ENCODE measurements at places on chromosomes 6 and 20. TPM values are rescaled to one million over a fixed set of nuclear protein-coding genes. Genes with fewer than 3 reads are reported as not detected.

- DNase-seq: no peak
These were observed 332.2 kb upstream of the RSPO3 start for GRCh38 chr6:126786262-126786661.

DNA sequence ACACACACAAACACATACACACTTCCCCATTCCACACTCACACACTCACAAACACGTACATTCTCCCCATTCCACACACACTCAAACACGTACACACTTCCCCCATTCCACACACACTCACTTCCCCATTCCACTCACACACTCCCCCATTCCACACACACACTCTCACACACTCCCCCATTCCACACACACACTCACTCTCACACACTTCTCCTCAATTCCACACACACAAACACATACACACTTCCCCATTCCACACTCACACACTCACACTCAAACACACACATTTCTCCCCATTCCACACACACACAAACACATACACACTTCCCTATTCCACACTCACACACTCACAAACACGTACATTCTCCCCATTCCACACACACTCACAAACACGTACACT is 8.7 kb upstream of the OSBPL2 start:
- DNase-seq: no peak

- DNase-seq: no peak
These were observed 22.6 kb upstream of the HLA-A start for GRCh38 chr6:29919506-29920445.

DNA sequence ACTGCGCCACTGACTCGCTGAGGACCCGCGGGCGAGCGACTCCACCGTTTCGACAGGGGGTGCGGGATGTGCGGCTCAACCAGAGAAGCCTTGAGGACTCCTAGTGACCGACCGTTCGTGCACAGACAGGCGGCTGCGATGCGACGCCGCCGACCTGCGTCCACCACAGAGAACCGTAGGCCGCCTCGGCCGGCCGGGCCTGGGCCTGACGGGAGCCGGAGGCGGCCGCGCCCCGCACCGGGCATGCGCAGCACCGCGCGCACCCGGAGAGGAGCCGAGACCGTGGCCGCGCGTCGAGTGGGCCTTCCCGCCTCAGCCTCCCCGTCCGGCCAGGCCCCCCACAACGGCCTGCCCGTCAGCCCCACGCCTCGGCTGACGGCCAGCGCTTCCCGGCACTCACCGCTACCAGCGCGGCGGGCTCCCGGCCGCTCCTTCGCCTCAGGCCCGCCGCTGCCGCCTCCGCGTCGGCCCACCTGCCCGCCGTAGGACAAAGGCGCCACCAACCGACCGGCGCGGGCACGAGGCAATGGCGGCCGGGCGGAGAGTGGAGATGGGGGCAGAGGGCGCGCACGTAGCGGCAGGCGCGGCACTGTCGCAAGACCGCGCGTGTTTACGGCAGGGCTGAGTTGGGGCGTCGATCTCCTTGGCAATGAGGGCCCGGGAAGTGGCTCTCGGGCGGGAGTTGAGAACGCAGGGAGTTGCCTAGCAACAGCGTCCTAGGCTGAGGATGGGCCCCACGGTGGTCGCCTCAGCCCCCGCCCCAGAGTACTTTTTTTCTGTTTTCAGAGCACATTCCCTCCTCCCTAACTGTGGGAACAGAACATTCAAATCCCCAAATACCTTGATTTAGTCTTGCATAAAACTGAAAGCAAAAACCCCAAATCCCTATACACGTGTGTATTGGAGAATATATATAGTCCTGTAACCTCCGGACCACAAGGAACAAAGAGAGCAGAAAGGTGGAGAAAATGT is at the start of gene NCOA5:
TSS of gene NCOA5 (minus strand) at position 546 of the 972 bp plus-strand sequence. CDS start 10,538 bp downstream, outside the sequence.
- DNase-seq: peak; percentile 97

DNA sequence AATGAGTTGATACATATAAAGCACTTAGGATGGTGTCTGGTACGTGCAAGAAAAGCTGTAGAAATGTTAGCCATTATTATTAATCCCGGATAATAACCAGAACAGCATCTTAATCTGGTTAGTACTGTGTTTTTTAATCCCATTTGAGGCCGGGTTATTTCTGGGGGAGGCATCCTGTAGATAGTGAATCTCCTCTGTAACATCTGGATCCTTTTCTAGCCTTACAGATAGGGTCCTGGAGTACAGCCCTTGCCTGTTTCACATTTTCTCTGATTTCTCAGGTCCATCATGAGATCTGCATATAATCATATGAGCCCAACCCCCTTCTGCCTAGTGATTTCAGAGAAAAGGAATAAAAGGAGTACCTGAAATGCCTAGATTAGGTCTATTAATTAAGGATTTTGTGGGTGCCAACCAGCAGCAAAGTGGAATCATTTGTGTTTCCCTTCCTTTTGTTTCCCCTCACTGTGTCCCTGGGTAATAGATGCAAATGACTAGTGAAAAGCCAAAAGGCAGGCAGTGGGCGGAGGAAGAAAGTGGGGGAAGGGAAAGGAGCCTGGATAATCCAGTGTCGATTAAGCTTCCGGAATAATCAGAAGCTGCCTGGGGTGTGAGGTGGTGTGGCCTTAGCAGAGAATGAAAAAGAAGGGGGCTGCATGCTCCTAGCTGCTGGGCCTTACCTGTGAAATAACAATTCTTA is 88.9 kb downstream of the SOBP start:
- no peak for DNase-seq

DNA sequence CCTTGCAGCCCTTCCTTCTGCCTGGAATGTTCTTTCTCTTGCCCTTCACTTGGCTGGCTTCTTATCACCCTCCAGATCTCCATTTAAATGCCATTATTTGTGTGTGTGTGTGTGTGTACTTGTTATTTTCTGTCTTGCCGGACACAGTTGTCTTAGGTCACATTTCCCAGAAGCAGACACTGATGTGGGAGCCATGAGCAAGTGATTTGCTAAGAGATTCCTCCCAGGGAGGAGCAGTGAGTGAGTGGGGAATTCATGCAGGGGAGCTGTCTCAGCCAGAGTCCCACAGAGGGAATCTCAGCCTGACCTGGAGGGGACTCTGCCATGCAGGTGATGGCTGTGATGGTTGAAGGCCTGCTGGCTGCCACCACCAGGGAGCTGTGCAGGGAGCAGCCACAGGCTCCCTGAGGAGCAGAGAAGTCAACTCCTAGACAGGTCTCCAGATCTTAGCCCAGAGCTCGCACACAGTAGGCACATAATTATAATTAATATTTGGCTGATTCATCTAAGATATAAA is 96.5 kb downstream of the SYNDIG1 start:
- no peak for DNase-seq

DNA sequence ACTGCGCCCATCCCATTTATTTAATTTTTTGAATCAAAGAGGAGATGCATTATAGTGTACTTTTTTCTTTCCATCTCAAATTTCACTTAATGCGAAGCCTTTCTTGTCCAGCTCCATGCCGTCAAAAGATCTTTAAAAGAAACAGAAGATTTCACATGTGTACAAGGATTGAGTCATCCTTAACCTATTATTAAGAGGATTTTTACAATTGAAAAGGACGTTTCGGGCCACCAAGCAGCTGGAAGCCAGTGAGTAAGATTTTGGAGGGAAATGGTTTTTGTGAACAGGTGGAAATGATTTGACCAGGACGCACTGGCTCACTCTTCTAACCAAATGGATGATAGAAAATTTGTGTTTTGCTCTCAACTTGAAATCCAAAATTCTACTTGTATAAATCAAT is 15.1 kb upstream of the CCDC170 start:
- no peak for DNase-seq

DNA sequence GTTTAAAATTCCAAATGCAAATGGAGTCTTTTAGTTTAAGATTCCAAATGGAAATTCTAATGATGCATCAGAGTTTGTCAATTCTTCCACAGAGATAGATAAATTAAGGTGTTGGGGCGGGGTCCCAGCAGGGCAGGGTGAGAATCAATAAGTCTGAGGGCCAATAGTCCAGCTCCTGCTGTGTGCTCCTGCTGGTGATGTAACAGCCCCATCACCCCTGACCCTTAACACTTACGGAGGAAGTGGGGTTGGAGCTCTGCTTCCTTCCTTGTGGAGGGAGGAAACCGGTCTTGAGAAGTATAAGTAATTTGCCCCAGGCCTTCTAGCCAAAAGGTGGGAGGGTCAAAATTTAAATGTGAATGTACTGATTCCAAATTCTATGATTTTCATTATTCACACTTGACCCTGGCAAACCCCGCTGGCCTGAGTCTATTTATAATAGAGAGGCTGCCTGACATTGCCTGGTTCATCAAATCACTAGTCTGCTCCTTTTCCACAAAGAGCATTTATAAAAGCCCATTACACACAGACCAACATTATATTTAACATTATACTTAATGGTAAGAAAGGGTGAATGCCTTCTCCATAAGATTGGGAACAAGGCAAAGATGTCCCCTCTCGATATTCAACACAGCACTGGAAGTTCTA is 17.2 kb downstream of the ZBTB2 start:
- DNase-seq: peak; percentile 29

- peak; percentile 78 for DNase-seq
These were observed 39.4 kb downstream of the KIAA1755 start for GRCh38 chr20:38221119-38221589.

DNA sequence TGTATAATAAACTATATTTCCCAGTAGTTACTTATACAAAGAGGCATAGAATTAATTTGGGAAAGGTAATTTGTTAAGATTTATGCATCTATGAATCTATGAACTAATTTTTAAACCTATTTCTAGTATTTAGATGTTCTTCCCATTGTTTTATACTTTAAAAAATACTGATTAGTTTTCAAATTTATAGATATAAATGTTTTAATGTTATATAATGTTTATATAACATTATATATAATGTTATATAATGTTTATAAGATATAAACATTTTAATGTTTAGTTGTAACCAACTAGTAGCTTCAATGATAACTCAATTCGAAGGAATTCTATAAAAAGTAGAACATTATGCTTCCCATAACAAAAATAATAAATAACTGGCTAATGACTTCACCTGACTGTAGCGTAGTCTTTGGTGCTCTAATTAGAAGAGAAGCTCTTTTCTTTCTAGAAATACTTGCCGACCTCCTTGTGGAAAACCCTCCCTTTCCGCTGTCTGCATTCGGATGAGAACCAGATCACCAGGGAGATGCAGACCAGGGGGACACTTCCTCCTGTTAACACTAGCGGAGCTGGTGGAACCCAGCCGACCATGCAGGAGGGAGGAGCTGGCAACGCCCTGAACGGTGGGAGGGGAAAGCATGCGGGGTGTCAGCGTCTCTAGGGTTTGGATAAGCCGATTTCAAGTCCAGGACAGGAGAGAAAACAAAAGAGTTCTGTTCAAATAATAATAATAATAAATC is 158.4 kb downstream of the OR2B2 start:
- DNase-seq: peak; percentile 87

DNA sequence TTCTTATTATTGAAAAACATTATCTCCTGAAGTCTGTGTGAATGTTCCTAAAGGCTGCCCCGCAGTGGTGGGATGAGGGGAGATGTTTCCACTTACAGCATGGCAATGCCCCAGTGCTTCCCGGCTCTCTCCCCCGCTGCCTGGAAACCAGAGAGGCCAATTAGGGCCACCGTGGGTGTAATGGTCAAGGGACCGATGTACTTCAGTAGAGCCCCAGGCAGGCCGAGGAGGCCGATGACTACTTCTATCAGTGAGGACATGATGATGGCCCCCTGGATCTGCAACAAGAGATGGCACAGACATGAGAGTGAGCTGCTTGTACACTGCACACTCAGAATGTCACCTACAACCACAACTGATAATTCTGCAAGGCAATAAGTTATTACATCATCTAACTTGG is 117.8 kb downstream of the SLC23A2 start:
- DNase-seq: no peak

- DNase-seq: no peak
These were observed 4.2 kb upstream of the TTPAL start for GRCh38 chr20:44471481-44471882.

Gene WFDC12
- not detected for total RNA-seq

Gene ADGRG6
- total RNA-seq: 0.55 TPM

Gene TSHZ2
- 36.0 TPM for total RNA-seq

Gene BTNL2
- not detected for total RNA-seq

Gene SSTR4
- total RNA-seq: not detected
